ENCODE measurements at places on chromosomes 7 and 10.

DNA sequence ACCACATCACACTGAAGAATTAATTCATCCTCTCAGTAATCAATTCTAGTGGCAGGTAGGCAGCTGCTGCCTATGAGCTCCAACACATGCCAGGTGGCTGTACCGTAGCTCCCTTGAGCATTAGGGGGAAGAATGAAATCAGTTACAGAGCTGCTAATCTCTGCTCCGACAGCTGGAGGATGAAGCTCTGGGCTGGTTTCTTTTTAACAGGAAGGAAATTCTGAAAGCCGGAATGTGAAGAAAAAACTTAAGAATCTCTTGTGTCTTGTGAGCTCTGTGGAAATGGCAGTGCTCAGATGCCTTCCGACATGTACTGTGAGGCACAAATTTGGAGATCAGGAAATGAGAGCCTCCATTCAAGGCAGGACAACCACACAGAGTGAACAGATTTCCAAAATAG is 2.8 kb upstream of the AHCYL2 start:
- DNase-seq, result no peak

- DNase-seq, result no peak
Measured at GRCh38 chr10:870564-871166, 60.8 kb downstream of the LARP4B start.

- no peak for DNase-seq
Measured at GRCh38 chr10:128885573-128886555, 581.2 kb upstream of the MGMT start.

- no peak for DNase-seq
Measured at GRCh38 chr7:44974549-44974948, 4.3 kb downstream of the MYO1G start.

DNA sequence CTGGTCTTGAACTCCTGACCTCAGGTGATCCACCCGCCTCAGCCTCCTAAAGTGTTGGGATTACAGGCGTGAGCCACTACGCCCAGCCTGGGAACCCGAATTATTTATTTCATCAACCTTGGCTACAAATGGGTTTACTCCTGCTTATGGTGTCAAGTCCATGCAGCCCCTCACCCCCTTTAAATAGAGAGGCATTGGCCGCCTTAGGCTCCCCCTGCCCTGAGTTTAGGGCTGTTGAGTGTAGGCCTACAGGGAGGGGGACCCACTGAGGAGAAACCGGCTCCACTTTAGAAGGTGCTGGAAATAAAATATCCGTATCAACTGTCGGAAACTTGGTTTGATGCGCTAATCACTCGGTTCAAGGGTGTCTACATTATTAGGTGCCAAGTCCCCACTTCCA is 8.7 kb upstream of the SP8 start:
- no peak for DNase-seq

GRCh38 chr10:86083206-86083605 is 283.4 kb downstream of the GRID1 start:
- no peak for DNase-seq

- no peak for DNase-seq
Measured at GRCh38 chr7:13908667-13909397, 80.6 kb downstream of the ETV1 start.

DNA sequence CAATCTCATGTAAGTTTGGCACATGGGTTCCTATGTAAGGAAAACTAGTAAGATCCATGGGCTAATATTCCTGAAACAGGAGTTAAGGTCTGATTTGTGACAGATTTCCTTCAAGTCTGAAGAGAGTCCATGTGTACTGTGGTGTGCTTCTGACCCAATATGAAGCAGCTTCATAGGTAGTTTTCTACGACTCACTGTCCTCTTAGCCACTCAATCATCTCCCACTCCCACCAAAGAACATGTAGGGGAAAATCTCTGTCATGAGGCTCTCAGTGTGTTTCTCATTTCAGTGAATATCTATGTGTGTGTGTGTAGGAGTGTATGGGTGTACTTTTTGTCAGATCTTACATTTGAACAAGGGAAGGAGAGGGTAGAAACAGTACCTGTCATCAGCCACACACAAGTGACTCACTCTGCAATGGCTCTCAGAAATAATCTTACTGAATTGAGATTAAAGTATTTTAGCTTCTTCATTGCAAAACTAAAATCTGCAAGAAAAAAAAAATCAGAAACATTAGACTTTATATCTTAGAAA is 31.1 kb downstream of the RELN start:
- no peak for DNase-seq

GRCh38 chr7:113727486-113727885 is 191.3 kb downstream of the PPP1R3A start:
- no peak for DNase-seq

- DNase-seq, result no peak
Measured at GRCh38 chr7:30789334-30789711, 18.1 kb downstream of the MINDY4 start.

DNA sequence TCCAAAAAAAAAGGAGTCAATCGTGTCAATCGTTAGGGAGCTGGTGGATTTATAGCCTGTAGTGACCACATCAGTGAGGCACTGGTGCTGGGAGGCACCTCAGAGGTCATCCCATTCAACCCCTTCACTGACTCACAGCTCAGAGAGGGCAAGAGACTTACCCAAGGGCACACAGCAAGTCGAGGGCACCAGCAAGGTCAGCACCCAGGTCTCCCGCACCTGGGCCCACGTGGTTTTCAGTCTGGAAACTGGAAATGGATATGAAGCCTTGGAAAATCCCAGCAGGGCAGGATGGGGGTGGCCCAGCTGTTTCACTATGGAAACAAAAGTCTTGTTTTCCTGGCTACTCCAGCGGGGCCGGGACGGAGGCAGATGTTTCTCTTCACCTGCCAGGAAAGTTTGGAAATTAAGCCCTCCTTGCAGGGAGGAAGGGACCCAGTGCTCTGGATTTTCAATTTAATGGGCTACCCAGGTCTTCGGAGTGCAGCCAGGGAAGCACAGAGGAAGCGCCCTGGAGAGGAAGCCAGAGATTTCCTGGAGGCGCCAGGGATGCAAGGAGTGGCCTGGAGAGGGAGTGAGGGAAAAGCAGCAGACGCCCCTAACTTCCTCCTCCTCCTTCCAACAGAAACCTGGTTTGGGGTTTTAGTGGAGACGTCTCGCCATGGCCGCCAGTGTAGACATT is 157.2 kb upstream of the TNRC18 start:
- DNase-seq, result no peak

DNA sequence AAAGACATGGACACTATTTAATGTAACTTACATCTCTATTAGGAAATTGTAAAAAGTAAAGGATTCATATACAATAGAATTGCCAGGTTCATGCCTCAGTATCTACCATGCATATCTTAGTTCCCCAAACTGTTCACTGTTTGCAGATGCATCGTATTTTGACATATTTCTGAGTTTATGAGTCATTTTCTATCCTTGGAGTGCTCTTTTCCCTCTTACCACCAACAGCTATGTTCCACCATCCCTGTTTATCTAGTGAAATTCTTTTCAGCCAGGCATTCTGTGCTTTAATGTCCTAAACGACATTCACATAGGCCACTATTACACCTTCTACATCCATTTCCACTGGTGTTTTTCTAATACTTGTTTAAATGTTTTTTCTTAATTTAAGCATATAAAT is 139.4 kb upstream of the HPS1 start:
- no peak for DNase-seq

All from CD4-positive, alpha-beta T cell treated with Interferon gamma for 1 hour (primary cell).